ENCODE measurements at places on chromosomes 7 and 10. TPM values are rescaled to one million over a fixed set of nuclear protein-coding genes. Genes with fewer than 3 reads are reported as not detected.

The TSPAN15 gene
- total RNA-seq, result 88.8 TPM

The SPDYE5 gene
- total RNA-seq, result not detected

The PNLIPRP3 gene
- not detected for total RNA-seq

DNA sequence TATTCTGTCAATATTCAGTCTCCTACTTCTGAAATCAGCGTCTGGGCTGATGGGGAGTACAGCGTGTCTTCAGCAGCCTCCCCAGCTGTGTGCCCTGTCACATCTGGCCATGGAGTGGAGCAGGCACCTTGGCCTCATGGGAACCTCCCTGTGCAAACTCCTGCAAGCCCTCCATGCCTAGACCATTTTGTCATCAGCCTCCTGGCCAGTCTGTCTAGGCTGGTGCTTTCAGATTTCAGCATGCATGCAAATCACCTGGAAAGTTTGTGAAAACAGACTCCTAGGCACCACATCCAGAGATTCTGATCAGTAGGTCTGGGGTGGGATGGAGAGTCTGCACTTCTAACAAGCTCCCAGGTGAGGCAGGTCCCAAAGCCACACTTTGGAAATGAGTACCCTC is 26.2 kb upstream of the CCSER2 start:
- no peaks in the 10 kb centered on the region for H3K4me1 ChIP-seq
- no peak for DNase-seq
- H3K36me3 ChIP-seq, result no peaks in the 10 kb centered on the region
- no peak overlapping the region for H3K27ac ChIP-seq
- no peak overlapping the region for H3K4me3 ChIP-seq
- H3K27me3 ChIP-seq, result no peaks in the 10 kb centered on the region

- peaks cover 44% of the 10 kb centered on the region for H3K27me3 ChIP-seq
- H3K4me3 ChIP-seq, result no peak overlapping the region
- peaks cover 9% of the 10 kb centered on the region for H3K4me1 ChIP-seq
- no peak for DNase-seq
Observed at GRCh38 chr10:46560381-46560780, 3.9 kb upstream of the GPRIN2 start.

The EMX2 gene
- 0.44 TPM for total RNA-seq

DNA sequence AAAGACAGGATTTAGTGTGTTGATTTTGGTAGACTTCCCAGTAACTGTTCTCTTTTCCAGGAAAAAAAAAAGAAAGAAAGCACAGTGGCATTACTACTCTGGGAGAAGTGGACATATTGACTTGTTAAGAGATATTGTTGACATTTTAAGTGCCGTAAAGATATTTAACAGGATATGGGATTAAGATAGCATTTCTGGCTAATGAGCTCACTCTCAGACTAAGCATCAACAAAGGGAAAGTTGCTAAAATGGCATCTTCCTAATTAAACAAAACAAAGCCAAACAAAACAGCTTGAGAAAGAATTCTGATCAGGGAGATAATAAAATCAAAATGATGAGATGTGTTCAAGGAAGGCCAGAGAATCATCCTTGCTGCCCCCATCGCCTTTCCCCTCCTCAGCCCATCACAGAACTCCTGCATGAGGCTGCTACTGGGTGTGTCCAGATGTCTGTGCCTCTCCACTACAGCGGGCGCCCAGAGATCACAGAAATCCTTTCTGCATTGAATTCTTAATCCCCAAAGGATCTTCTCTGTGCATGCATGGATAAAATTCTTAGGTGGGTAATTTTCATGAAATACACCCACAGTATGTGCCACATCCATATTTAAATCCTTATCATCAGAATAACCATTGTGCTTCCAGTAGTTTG is 270.5 kb downstream of the POU6F2 start:
- DNase-seq, result no peak
- no peak overlapping the region for H3K4me3 ChIP-seq
- H3K4me1 ChIP-seq, result no peaks in the 10 kb centered on the region

DNA sequence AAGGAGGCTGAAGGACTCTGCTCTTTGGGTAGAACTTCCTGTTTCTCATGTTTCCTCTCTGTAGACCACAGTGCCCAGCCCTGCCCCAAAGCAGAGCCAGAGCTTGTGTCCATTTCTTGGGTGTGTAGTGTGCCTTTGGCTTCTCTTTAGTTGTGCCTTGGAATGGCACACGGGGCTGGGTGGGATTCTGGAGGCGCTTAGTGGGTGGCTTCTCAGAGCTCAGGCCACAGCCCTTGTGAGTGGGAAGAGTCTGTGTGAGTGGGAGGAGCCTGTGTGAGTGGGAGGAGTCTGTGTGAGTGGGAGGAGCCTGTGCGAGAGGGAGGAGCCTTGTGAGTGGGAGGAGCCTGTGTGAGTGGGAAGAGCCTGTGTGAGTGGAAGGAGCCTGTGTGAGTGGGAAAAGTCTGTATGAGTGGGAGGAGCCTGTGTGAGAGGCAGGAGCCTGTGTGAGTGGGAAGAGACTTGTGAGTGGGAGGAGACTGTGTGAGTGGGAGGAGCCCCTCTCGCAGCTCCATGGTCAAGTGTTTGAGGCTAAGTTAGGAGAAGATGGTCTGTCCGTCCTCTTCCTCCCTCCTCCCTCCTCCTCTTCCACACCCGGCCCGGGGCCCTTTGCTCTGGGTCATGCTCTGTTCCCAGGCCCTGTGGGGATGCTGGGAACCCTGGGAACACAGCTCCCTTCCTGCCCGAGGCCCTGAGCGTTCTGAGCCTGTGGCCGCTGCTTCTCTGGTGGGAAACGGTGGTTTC is 153.0 kb downstream of the GRK5 start:
- no peak overlapping the region for H3K27ac ChIP-seq
- H3K27me3 ChIP-seq, result no peaks in the 10 kb centered on the region
- no peak overlapping the region for H3K4me3 ChIP-seq
- DNase-seq, result no peak
- H3K36me3 ChIP-seq, result no peaks in the 10 kb centered on the region

GRCh38 chr10:93516006-93516380 is 19.6 kb downstream of the CEP55 start:
- H3K4me1 ChIP-seq, result peaks cover 3% of the 10 kb centered on the region
- no peak overlapping the region for H3K4me3 ChIP-seq
- no peaks in the 10 kb centered on the region for H3K27me3 ChIP-seq

DNA sequence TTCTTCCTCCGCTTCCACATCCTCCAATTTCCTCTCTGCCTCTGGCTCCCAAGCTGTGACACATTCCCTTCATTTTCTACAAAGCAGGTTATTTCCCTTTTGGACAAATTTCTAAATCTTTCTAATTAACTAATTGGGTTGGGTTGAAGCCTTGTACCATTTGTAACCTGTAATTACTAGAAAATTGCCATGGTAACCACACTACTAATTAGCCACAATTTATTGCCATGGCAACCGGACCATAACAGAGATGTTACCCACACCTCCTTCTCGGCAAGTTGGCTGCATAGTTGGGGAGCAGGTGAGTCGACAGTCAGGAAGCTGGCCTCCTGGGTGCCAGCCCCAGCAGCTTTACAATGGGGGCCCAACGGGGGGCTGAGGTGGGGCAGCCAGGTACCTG is 61.6 kb downstream of the GOLGA7B start:
- H3K4me3 ChIP-seq, result no peak overlapping the region
- H3K36me3 ChIP-seq, result no peaks in the 10 kb centered on the region
- H3K27me3 ChIP-seq, result no peaks in the 10 kb centered on the region
- H3K27ac ChIP-seq, result no peak overlapping the region
- H3K4me1 ChIP-seq, result no peaks in the 10 kb centered on the region
- DNase-seq, result no peak

- no peaks in the 10 kb centered on the region for H3K36me3 ChIP-seq
- no peak overlapping the region for H3K27ac ChIP-seq
- H3K4me1 ChIP-seq, result no peaks in the 10 kb centered on the region
- no peak overlapping the region for H3K4me3 ChIP-seq
- DNase-seq, result no peak
- no peaks in the 10 kb centered on the region for H3K27me3 ChIP-seq
Observed at GRCh38 chr7:121301446-121302213, 27.2 kb upstream of the WNT16 start.

GRCh38 chr7:151629713-151630272 is 110.1 kb upstream of the RHEB start:
- peaks cover 6% of the 10 kb centered on the region for H3K36me3 ChIP-seq
- peaks cover 5% of the 10 kb centered on the region for H3K4me1 ChIP-seq
- DNase-seq, result no peak
- H3K27me3 ChIP-seq, result no peaks in the 10 kb centered on the region
- H3K27ac ChIP-seq, result peak overlapping the region; percentile 20

The TRIP6 gene
- 75.6 TPM for total RNA-seq

The KLF14 gene
- total RNA-seq, result not detected

DNA sequence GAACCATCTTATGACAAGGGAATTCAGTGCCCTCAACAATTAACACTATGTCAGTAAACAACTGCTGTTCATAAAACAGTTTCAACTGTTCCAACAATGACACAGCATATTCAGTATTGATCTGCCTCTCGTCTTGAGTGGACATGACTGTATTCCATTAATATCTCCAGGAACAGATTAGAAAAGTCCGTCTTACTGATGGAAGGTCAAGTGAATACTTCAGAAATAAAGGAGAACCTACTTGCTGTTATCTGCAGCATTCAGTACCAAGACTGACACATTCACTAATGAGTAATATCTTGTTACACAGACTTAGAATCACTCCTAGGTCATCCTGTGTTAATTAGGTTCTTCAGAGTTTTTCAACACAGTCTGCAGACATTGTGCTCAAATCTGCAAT is 12.1 kb downstream of the KBTBD2 start:
- H3K27ac ChIP-seq, result peak overlapping the region; percentile 21
- H3K27me3 ChIP-seq, result no peaks in the 10 kb centered on the region
- no peak for DNase-seq

- no peak overlapping the region for H3K27ac ChIP-seq
- no peaks in the 10 kb centered on the region for H3K27me3 ChIP-seq
- H3K4me1 ChIP-seq, result peaks cover 2% of the 10 kb centered on the region
- no peak overlapping the region for H3K4me3 ChIP-seq
- H3K36me3 ChIP-seq, result no peaks in the 10 kb centered on the region
Observed at GRCh38 chr7:69115788-69116187, 482.5 kb upstream of the AUTS2 start.

GRCh38 chr7:103811290-103811689 is 178.2 kb downstream of the RELN start:
- no peak for DNase-seq
- no peak overlapping the region for H3K4me3 ChIP-seq
- no peaks in the 10 kb centered on the region for H3K36me3 ChIP-seq

DNA sequence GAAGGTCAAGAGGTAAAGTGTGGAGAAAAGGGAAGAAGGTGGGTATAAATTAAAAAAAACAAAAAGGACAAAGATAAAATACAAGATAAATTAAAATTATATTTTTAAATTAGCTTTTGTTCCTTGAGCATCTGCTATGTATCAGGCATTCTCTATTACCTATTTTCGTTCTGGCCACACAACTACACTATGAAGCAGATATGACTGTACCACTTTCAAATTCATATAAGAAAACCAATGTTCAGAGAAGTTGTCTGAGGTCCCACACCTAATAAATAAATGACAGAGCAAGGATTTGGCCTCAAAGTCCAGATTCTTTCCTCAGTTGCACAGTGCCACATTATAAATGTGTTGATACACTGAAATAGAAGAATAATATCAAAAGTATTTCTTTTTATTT is 103.8 kb upstream of the PCDH15 start:
- H3K27me3 ChIP-seq, result no peaks in the 10 kb centered on the region
- no peak for DNase-seq
- no peak overlapping the region for H3K4me3 ChIP-seq
- H3K27ac ChIP-seq, result no peak overlapping the region

DNA sequence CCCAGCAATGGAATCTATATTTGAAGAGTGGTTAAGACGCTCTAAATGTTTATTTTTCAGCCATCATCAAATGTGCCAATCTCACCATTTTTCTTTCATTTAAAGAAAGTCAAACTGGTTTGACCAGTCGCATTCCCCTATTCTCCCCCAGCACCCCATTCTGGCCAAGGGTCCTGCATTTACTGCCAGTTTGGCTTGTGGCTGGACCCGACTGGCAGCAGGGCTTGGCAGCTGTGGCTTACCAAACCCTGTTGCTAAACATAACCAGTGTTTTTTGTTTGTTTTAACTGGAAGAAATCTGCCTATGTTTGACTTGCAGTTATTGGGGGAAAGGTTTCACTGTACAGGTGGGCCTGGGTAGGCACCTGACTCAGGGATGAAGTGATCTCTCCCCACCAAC is 116.3 kb downstream of the CYP26A1 start:
- no peak overlapping the region for H3K27ac ChIP-seq
- H3K4me1 ChIP-seq, result no peaks in the 10 kb centered on the region
- no peaks in the 10 kb centered on the region for H3K27me3 ChIP-seq
- no peak overlapping the region for H3K4me3 ChIP-seq
- no peak for DNase-seq

DNA sequence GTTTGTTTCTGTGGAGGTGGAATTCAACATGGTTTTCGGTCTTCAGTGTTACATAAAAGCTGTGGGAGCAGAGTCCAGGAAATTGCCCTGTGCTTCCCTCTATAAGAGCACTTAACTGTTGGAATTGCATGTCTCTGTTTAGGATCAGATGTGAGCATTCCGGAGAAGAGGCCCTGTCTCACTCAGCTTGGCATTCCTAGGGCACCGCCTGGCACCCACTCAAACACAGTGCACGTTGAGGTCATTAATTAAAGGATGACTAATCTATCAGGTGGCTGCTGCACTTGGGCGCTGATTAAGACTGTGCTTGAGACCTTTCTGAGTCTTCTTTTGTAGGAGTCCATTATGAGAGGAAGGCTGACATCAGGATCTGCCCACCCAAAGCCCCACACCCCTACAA is 82.8 kb upstream of the VIPR2 start:
- no peak overlapping the region for H3K27ac ChIP-seq
- no peaks in the 10 kb centered on the region for H3K4me1 ChIP-seq
- no peaks in the 10 kb centered on the region for H3K27me3 ChIP-seq
- no peaks in the 10 kb centered on the region for H3K36me3 ChIP-seq
- H3K4me3 ChIP-seq, result no peak overlapping the region

DNA sequence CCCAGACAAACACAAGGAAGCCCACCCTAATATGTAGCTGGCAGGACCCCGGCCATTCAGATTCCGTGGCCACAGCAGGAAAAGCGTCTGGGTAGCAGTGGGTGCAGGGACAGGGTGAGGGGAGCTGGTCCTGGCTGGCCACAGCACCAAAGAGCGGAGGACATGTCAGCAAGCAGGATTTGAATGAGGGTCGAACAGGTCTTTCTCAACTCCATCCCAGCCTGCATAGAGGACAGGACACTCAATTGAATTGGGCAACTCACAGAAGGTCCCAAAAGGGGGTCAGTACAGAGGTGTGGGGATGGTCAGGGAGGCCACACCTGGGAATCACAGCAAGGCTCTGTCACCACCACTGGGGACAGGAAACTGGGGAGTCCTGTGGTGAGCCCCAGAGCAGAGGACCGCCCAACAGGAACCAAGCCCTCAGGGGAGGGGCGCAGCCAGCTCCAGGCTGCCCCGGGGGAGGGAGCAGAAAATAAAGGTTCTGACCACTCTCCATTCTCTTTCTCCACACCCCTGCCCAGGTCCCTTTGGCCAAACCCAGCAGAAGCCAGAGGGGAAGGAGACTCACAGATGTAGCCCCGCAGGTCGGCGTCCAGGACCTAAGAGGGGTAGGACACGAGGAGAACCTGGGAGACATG is 108.7 kb upstream of the PPP2R2D start:
- H3K27ac ChIP-seq, result no peak overlapping the region
- no peak overlapping the region for H3K4me3 ChIP-seq
- H3K27me3 ChIP-seq, result no peaks in the 10 kb centered on the region
- no peak for DNase-seq
- no peaks in the 10 kb centered on the region for H3K4me1 ChIP-seq

The FBXL13 gene
- total RNA-seq, result 0.20 TPM

The IGFBP3 gene
- 145 TPM for total RNA-seq

The LRIT1 gene
- total RNA-seq, result not detected

Measured in tibial nerve (tissue), 4 donors.